Cortex of kidney (tissue), 1 donor: ENCODE measurements at places on chromosomes 1 and 21.

DNA sequence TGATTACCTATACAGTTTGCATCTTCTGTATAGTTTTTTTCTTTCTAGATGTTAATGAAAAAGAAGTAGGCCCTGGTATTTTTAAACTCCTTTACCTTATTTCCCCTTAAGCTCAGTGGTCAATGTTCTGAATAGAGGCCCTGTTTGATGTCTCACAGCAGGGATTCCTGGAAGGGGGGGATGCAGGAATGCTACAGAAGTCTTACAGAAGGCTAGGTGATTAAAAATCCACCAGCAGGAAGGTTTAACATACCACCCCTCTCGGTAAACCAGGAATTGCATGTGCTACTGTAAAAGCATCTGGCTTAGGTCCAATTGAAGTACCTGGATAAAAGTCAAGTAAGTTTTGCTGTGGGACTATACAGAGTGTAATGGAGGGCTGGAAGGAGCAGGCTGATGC, 78.3 kb downstream of the NOS1AP start:
- no peak for DNase-seq

DNA sequence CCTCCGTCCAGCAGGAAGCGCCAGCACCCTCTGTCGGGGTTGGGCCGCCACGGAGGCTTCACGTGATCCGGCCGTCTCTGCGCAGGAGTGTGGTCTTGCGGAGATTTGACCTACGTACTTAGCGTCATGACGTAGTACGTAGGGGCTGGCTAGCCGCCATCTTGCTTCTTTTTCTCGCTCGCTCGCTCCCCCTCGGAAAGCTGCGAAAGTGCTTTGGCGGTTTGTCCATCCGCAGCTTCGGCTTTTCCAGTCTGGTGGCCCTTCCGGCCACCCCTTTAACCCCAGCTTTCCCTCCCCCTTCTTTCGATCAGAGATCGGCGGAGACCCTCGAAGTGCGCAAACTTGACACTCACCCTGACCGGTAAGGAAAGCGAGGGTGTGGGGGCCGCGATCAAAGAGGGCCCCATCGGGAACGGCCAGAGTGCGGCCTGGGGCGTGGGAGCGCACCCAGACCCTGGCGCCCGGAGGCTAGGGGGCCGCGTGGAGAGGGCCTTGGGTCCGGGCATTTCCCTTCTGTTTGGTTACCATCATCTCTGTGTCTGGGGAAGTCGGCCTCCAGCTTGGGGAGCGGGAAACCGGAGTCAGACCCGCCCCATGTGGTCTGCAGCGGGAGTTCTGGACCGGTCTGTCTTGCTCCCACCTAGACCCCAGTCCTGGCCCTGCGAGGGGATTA, at the start of gene PRRC2C:
Gene PRRC2C, plus strand, starts transcription at position 156 of the 673 bp plus-strand sequence. CDS start 26,559 bp downstream, outside the sequence.
- peak; percentile 40 for DNase-seq

- no peak for DNase-seq
Observed at GRCh38 chr21:43731476-43731875, 12.5 kb downstream of the PDXK start.

- DNase-seq, result no peak
Observed at GRCh38 chr1:7120863-7121621, 335.8 kb downstream of the CAMTA1 start.

- no peak for DNase-seq
Observed at GRCh38 chr1:170538687-170539086, 6.7 kb downstream of the GORAB start.

DNA sequence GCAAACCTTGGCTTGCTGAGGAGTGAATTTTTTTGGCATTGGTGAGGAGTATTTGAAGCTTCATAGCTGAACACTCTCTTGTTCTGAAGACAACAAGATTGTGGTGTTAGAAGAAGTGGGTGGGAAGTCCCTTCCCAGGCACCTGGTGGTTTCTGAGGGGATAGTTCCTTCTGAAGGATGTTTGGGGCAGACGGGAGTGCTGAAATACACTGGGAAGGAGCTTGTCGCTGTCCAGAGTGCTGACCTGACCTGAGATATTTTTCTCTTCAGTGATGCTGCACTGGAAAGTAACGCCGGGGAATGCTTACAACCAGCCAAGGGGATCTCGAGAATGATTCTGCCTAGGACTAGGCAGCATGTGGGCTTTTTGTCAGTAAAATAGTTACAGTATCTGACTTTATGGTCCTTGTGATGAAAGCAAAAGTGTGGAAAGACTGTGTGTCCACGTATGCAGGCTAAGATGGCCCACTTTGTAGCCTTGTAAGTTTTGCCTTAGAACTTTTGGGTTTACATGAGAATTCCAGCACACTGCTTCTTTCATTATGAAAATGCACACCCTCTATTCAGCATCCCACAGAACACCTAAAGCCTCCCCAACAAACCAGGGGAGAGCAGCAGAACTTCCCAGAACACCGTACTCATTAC, 33.1 kb upstream of the NFASC start:
- DNase-seq, result no peak

DNA sequence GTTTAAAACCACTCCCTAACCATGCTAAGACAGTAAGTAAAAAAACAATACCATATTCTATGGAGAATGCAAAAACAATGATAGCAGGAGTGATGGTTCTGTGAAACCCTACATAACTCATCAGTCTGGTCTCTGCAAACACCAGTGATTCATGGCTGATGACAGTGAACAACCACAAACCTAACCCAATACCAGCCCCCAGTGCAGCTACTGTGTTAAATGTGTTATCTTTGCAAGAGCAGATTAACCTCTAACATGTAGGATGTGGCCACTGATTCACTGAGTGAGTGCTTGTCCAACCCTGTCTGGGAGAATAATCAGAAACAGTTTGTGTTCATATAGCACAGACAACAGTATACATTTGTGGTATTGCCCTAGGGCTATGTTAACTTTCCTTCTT, 100.2 kb upstream of the COG2 start:
- DNase-seq, result no peak

GRCh38 chr1:229470406-229471043, 36.6 kb upstream of the ACTA1 start:
- DNase-seq, result no peak

DNA sequence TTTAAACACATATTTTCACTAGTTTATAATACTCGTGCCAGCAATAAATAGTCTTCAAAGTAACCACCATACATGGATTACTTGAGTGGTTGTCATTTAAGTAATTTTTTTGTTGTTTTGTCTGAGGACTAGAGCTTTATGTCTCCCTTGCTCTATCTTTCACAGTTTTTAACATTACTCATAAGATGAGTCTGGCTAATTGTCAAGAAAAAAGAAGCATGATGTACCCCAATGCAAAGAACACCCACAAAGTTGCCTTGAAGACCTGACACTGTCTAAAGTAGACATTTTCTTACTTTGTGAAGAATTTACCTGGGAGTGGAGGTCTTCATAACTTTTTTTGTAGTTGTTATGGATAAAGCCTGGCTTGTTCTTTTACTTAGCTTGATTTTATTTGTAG, 210.4 kb upstream of the BRINP3 start:
- no peak for DNase-seq
